B cell (primary cell): ENCODE measurements at places on chromosomes 7 and 10. TPM values are rescaled to one million over a fixed set of nuclear protein-coding genes. Genes with fewer than 3 reads are reported as not detected.

DNA sequence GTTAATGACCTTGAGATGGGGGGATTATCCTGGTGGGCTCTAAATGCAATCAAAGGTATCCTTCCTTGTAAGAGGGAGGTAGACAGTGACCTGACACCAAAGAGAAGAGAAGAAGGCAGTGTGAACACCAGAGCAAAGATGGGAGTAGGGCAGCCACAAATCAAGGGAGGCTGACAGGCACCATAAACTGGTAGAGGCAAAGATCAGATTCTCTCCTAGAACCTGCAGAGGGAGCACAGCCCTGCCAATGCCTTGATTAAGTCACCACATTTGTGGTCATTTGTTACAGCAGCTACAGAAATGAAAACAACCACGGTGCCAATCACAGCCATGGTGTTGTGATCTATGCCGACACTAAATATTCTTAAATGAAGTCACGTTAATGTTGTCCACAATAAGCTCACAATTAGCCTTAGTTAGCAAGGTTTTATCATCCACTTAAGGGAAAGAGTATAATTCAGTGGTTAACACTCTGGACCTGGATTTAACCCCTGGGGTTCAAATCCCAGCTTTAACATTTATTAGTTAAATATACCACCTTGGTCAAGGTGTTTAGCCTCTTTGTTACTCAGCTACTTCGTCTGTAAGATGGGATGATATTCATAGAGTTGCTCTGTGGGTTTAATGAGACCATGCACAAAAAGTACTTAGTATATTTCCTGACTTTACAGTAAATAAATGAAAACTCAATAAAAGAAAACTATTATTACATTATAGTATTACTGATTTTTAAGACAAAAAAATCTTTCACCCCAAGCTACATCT lies 70.8 kb downstream of the SGMS1 start:
- DNase-seq: peak; percentile 21

DNA sequence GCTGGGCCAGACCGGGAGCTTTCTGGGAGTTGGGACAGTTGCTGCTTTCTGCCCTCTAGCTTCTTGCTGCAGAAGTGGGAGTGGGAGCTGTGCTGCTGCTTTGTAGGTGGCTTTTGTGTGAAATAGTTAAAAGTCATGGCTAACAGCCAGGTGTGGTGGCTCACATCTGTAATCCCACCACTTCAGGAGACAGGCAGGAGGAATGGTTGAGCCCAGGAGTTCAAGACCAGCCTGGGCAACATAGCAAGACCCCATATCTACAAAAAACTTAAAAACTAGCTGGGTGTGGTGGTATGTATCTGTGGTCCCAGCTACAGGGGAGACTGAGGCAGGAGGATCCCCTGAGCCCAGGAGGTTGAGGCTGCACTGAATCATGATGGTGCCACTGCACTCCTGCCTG lies 13.7 kb downstream of the TACR2 start:
- DNase-seq: no peak

GRCh38 chr7:135143885-135144668 lies 3.8 kb upstream of the TMEM140 start:
- no peak for DNase-seq

KIF20B gene
- 24.6 and 25.3 TPM in 2 replicates for total RNA-seq

HMX3 gene
- total RNA-seq: not detected in 2 replicates

PPP1R17 gene
- 0.20 TPM in 1 of 2 replicates, not detected in the other for total RNA-seq

NKX2-3 gene
- not detected in 2 replicates for total RNA-seq
